ENCODE measurements at places on chromosomes 13 and 19.

DNA sequence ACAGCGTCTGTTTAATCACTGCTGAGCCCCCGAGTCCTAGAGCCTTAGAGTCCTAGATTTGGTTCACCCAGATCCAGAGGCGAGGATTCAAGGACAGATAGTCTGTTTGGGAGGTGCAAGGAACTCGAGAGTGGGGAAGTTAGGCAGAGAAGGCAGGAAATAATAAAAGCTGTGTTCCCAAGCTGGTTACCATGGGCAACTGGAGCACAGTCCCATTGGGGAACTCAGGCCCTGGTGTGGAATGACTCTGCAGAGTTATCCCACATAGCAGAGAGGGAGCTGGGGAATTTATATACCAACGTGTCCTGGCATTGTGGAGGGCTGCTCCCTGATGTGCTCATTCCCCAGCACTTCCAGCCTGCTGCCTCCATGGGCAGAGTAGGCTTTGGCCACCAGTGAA, 9.7 kb downstream of the IGSF23 start:
- DNase-seq: no peak

DNA sequence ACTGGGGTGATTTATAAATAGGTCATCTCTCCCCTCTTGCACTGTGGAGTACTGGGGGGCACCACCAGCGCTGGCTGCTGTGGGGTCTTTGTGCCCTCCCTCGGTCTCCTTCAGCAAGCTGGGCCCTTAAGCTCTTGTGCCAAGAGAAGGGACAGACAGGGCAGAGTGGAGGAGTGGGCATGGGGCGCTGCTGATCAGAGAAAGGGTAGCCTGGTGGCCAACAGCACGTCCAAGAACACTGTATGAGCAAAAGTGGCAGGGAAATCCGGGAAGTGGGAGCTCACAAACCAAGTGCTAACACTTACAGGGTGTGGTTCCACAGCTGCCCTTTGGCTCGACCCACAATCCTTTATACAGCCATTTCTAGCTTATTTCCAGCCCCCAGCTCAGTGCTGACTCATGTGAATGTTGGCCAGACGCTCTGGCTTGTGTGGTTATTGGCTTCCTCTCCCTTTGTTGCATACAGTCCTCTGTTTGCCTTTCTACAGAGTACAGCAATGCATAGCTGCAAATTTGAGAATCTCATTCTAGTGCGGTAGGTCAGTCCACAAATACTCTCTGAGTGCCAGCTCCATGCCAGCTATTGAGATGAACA, 298.8 kb downstream of the SHISA2 start:
- no peak for DNase-seq

- no peak for DNase-seq
Measured at GRCh38 chr13:23074075-23074828, 106.5 kb upstream of the SGCG start.

GRCh38 chr19:406971-407510, 1.9 kb downstream of the C2CD4C start:
- no peak for DNase-seq

DNA sequence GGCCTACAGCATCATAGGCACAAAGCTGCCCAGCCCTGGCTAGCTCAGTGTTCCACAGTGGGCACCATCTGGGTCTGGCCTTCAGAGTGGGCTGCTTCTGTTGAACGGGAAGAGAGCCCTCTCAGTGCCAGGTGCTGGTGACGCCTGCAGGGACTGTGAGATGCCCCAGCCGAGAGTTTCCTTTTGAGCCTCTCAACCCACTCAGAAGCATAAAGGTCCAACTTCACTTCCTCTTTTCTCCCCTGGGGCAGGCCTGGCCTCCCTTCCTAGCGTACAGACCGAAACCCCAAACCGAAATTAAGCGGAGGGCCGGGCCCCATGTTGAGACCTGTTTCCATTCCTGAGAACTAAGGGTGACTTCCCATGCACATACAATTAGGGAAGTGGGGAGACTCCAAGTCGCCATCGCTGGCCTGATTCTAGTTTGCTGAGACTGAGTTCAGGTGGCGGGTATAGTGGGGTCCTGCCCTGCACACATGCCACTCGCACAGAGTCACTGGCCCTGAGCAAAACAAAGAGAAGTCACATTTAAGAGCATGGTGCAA, 6.9 kb downstream of the RAB8A start:
- no peak for DNase-seq

GRCh38 chr13:113093580-113094409, 11.8 kb upstream of the F7 start:
- DNase-seq: no peak

DNA sequence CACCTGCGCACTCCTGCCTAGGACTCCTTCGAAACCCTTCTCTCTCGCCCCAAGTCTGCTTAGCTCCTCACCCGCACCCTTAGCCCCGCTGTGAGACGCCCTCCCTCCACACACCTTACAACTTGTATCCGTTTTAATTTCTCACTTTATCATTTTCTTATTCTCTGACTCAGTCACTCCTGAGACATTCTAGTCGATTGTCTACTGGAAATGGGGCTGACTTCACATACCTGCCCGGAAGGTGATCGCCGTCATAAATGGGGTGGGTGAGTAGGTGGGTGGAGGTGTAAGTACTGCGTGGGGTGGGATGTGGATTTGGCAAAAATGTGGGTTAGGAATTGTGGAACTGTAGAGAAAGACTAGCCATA, 714 bp downstream of the NDFIP2 start:
- peak; percentile 85 for DNase-seq

DNA sequence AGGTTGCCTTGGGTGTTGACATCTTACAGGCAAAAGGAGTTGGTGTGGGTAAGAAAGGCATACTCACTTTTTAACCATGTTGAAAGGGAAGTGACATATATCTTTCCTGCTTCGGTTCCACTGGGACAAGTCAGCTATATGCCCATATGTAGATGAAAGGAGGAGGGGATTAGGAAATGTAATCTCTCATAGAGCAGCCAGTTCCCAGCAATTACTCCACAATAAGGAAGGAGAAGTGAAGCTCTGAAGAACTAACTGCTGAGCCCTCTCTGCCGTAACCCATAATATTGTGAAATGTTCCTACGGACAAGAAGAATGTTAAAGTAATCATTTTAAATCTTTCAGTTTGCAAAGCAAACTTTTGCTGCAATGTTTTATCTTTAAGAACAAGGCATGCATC, 82.2 kb downstream of the EDNRB start:
- no peak for DNase-seq

GRCh38 chr19:31818798-31819105, 469.5 kb upstream of the TSHZ3 start:
- DNase-seq: no peak

GRCh38 chr13:51267622-51268021, 45.4 kb downstream of the FAM124A start:
- DNase-seq: no peak

DNA sequence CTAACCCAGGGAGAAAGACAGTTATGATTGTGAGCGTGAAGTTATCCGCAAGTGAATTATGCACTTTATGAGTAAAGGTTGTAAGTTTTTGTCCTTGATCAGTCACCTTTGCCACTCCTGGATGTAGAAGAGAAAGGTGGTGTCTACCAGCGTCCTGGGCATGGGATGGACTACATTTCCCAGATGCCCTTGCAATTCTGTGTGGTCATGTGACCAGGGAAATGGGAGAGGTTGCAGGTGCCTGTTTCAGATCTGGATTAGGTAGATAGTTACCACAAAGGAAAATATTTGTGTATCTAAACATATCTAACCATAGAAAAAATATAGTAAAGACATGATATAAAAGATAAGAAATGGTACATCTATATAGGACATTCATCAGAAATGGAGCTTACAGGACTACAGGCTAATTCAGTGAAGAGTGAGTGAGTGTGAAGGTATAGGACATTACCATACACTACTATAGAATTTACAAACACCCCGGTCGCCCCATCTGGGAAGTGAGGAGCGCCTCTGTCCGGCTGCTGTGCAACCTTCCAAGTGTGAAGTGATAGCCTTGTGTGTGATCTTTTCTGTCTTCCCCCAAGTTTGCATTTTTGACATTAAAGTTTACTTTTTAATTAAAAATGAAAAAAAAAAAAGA, 51.6 kb upstream of the CACNA1A start:
- DNase-seq: no peak

DNA sequence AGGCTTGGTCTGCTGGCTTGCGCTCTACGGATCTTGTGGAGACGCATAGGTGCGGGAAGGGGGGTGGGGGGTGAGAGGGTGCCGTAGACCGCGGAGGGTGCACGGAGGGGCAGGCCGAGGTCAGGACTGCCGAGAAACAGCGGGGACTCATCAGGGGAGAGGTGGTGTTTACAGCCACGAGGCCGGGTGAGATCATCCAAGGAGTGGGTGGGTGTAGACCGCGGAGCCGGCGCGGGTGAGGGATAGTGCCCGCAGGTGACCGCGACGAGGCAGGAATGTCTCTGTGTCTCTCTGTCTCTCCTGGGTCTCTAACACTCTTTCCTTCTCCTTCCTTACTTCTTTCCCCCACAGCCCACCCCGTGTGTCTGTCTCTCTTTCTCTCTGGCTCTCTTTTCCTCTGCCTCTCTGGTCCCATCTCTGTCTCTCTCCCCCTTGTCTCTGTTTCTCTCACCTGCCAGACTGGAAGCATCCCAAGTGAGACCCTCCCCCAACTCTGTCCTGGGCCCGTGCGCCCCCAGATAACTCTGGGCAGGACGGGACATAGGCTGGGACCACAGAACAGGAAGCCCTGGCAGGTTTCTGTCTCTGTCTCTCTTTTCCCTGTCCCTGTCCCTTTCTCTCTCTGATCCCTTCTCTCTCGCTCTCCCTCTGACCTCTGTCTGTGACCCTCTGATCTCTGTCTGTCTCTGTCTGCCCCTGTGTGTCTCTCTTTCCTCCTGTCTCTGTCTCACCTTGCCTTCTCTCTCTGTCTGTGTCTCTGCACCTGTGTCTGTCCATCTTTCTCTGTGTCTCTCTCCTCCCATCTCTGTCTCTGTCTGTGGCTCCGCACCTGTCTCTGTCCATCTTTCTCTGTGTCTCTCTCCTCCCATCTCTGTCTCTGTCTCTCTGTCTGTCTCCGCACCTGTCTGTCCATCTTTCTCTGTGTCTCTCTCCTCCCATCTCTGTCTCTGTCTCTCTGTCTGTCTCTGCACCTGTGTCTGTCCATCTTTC, 1.8 kb upstream of the KLK4 start:
- no peak for DNase-seq

- DNase-seq: peak; percentile 53
Measured at GRCh38 chr19:14505488-14506239, 9.7 kb upstream of the GIPC1 start.

- no peak for DNase-seq
Measured at GRCh38 chr19:49594157-49594992, 3.4 kb downstream of the PRR12 start.

DNA sequence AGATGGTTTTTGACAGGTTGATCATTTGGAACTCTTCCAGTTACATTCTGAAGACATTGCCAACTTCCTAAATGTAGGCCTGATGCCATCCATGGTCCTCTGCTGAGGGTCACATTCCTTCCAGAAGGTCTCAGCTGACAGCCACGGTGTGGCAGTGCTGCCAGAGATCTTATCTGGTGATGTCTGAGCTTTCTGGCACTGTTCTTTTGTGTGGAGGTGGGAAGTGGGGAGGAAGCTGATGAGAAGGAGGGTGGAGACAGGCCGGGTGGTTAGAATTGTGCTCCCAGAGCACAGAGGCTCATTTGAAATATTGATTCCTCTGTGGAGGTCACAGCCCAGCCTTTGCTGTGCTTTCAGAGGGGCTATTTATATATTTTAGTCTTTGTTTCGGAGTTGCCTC, 16.1 kb upstream of the MTIF3 start:
- no peak for DNase-seq

- no peak for DNase-seq
Measured at GRCh38 chr19:21322528-21322927, 6.7 kb downstream of the ZNF708 start.

DNA sequence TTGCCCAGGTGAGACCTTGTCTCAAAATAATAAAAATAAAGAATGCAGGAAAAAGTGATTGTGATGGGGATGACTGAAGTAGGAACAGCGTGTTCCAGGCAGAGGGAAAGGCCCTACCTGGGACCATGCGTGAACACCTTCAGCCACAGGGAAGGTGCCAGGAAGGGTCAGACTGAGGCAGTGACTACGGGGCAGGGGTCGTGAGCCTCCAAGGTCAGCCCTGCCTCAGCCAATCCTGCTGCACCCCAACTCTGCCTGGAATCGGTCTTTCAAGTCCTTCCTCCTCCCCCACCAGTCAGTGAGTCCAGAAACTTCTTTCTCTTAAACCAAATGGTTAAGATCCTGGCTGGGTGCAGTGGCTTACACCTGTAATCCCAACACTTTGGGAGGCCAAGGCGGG, 16.1 kb upstream of the TLE2 start:
- no peak for DNase-seq

DNA sequence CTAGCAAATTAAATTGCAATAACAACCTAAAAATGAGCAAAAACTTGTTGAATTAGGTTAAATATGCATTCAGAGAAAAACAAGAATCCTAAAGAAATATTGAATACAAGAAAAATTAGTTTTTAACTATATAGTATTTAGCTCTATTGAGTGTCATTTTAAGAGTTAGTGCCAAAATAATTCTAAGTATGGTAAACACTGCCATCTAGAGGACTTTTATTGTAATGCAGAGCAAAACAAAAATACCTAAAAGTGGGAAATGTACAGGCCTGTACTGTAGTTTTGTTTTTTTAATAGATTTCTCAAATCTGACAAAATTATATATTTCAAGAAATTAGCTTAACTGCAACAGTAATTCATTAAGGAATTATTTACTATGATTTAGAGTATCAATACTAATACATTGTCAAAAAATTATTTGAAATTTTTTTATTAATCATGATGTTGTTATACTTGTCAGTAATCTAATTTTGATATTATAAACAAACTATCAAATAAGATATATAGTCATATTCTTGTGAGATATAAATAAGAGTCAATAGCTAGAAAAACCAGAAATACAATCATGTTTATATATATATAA, 8.2 kb upstream of the PCDH9 start:
- no peak for DNase-seq

GRCh38 chr13:100848304-100848703, 173.7 kb upstream of the TMTC4 start:
- DNase-seq: no peak

DNA sequence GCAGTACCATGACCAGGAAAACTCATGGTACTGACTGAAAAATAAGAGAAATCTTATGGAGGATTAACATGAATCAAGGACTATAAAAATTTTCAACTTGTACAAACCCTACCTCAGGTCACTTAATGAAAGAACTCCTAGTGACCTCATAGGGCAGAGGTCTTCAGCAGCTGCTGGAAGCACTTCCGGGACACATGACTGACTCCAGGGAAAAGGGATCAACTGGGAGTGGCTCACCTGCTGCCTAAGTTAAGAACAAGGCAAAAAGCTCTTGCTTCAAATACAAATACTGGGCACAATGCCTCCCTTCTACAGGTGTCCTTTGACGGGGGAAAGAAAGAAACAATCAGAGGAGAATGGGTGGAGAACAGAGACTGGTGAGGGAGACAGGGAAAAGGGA, 18.6 kb downstream of the DOCK9 start:
- DNase-seq: no peak

DNA sequence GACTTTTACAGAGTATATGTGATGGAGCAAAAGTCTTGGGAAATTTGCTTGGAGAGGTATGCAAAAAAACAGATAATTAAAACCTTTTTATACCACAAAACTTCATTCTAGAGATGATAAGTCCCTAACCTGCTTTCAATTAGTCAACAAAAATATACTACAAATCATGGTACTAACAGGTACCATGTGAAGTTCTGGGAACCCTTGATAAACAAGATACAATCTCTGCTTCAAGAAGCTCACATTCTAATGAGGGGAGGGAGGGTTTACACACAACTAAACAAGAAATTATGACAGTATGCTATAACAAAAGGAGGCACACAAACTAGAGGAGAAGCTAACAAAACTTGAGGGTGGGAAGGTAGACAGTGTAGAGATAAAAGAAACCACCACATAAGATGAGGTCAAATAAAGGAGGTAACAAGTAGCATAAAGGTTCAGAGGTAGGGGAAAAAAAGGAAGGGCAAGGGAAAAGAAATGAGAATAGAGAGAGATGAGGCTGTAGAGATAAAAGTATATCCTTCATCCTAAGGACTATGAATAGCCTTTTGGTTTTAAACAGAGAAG, 91.4 kb downstream of the MYCBP2 start:
- DNase-seq: no peak
